Esophagus squamous epithelium (tissue), 5 donors: ENCODE measurements at places on chromosomes 5 and 9. TPM values are rescaled to one million over a fixed set of nuclear protein-coding genes. Genes with fewer than 3 reads are reported as not detected.
A peak's percentile ranks its signal among the peaks of the same experiment; 100 is the strongest.

DNA sequence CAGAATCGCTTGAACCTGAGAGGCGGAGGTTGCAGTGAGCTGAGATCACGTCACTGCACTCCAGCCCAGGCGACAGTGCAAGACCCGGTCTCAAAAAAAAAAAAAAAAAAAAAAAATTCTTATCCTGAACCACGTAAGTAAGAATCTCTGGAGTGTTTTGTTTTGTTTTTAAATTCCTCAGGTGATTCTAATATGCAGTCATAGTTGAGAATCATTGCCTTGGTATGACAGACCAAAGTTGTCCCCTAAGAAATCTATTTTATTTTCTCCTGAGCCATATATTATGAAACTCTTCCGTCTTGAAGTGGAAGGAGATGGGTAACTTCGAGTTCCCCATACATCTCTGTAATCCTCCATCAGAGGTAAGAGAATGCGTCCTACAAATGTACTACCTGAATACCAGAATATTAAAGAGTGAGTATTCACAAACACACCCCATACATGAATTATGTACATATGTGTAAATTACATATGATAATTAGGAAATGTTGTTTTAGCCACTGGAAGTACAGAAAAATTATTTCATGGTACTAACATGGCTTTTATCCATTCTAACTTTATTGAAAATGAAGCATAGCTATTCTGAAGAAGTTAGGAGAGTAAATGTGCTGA lies 26.7 kb upstream of the SVEP1 start:
- H3K4me3 ChIP-seq, result no peak overlapping the region
- DNase-seq, result no peak
- no peak overlapping the region for H3K27ac ChIP-seq
- H3K4me1 ChIP-seq, result peaks cover 10% of the 10 kb centered on the region
- H3K27me3 ChIP-seq, result no peaks in the 10 kb centered on the region

GRCh38 chr5:68499987-68500386 lies 284.4 kb downstream of the PIK3R1 start:
- no peaks in the 10 kb centered on the region for H3K4me1 ChIP-seq
- H3K27me3 ChIP-seq, result no peaks in the 10 kb centered on the region
- DNase-seq, result no peak
- H3K36me3 ChIP-seq, result no peaks in the 10 kb centered on the region

DNA sequence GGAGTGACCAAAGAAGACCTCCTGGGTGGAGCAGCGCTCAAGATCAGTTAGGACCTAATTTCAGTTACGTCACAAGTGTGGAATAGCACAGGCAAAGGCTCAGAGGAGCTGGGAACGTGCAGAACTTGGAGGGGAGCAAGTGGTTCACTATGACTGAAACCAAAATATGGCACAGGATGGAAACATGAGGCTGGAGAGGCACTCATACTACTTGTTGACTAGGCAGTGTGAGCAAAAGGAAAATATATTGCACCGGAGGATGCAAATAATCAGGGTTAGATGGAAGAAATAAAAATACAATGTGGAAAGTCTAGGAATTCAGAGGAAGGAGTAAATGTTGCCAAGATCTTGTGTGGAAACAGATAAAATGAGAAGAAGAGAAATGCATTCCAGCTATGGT lies 148.3 kb downstream of the DCP2 start:
- no peak overlapping the region for H3K4me3 ChIP-seq
- no peaks in the 10 kb centered on the region for H3K27me3 ChIP-seq
- no peaks in the 10 kb centered on the region for H3K36me3 ChIP-seq
- H3K4me1 ChIP-seq, result peaks cover 5% of the 10 kb centered on the region
- H3K27ac ChIP-seq, result no peak overlapping the region

- H3K27ac ChIP-seq, result no peak overlapping the region
- H3K36me3 ChIP-seq, result no peaks in the 10 kb centered on the region
- no peak for DNase-seq
- peaks cover 17% of the 10 kb centered on the region for H3K4me1 ChIP-seq
- H3K27me3 ChIP-seq, result no peaks in the 10 kb centered on the region
Observed at GRCh38 chr9:128280084-128280622, 4.1 kb downstream of the SWI5 start.

DNA sequence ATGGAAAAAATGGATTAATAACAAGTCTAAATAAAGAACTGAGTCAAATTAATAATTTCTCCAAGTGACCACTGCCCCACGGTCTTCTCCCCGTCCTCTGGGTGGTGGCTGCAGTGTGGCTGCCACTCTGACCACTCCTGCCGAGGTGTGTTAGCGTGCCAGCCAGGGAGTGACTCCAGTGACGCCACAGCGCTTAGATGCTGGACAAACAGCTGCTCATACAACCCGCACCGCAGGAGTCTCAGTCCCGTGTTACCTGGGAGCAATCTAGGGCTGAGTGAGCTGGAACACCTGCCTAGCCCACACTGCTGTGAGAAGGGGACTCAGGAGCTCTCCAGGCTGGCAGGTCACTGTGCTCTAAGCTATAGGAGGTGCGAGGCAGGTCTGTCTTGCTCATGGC lies 10.2 kb downstream of the MAPK9 start:
- no peak overlapping the region for H3K4me3 ChIP-seq
- H3K27ac ChIP-seq, result no peak overlapping the region
- H3K27me3 ChIP-seq, result no peaks in the 10 kb centered on the region
- H3K4me1 ChIP-seq, result no peaks in the 10 kb centered on the region
- DNase-seq, result no peak

DNA sequence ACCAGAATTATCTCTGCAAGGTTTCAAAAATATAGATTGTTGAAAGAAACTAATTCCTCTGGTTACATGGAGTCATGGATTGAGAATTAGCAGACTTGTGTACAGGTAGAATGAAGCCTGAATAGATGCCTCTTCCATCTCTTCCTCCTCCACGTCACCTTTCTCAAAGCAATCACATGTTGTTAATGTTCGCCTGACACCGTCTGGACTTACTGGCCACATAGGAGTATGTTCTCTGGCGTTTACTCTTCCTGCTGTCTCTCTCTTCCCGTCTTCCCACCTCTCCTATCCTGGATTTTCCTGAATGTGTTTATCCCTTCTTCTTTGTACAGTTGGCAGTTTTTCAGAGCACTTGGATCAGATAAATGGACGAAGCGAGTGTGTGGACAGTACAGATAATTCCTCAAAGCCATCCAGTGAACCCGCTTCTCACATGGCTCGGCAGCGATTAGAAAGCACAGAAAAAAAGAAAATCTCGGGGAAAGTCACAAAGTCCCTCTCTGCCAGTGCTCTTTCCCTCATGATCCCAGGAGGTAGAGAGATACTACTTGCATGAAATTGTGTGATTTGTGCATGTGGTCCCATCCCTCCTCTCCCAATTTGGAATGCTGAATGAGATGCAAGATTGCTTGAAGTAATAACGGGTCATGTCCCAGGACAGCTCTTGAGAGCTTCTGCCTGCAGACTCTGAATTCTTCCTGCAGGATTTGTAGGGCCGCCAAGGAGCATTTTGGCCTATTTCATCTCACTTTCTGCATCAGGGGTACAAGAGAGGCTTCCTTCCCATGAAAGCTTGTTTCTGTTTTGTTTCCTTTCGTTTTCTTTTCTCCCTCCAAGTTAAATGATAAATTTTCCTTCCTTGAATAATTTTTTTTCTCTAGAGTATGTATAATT lies 47.3 kb downstream of the CD180 start:
- H3K4me3 ChIP-seq, result no peak overlapping the region
- no peaks in the 10 kb centered on the region for H3K4me1 ChIP-seq
- DNase-seq, result no peak

- H3K4me3 ChIP-seq, result no peak overlapping the region
- H3K27me3 ChIP-seq, result no peaks in the 10 kb centered on the region
- no peak overlapping the region for H3K27ac ChIP-seq
- no peak for DNase-seq
- H3K36me3 ChIP-seq, result no peaks in the 10 kb centered on the region
Observed at GRCh38 chr5:17343675-17344074, 126.2 kb downstream of the BASP1 start.

DNA sequence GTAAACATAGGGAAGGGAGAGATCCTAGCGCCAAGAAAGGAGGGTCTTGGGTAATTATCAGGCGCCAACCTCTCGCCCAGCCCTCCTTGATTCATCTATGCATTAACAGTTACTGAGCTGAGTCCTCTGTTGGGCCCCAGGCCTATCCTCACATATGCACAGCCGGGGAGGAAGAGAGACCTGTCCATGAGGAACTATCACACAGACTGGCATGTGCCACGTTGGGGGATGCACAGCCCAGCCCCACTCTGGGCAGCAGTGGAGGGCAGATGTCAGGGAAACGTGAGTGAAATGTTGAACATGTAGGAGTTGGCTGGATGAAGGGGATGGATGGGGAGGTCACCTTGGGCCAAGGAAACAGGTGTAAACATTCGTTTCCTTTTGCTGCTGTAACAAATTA lies 18.8 kb upstream of the ENHO start:
- no peaks in the 10 kb centered on the region for H3K36me3 ChIP-seq
- DNase-seq, result no peak
- H3K27ac ChIP-seq, result no peak overlapping the region
- no peak overlapping the region for H3K4me3 ChIP-seq
- H3K27me3 ChIP-seq, result no peaks in the 10 kb centered on the region
- no peaks in the 10 kb centered on the region for H3K4me1 ChIP-seq

GRCh38 chr5:3288325-3288724 lies 307.3 kb upstream of the IRX1 start:
- H3K4me1 ChIP-seq, result no peaks in the 10 kb centered on the region
- DNase-seq, result no peak
- H3K27ac ChIP-seq, result no peak overlapping the region
- no peaks in the 10 kb centered on the region for H3K36me3 ChIP-seq
- no peaks in the 10 kb centered on the region for H3K27me3 ChIP-seq

- H3K4me3 ChIP-seq, result no peak overlapping the region
- no peaks in the 10 kb centered on the region for H3K27me3 ChIP-seq
- DNase-seq, result no peak
- H3K4me1 ChIP-seq, result no peaks in the 10 kb centered on the region
- no peak overlapping the region for H3K27ac ChIP-seq
Observed at GRCh38 chr9:130157079-130157478, 15.1 kb upstream of the NCS1 start.

DNA sequence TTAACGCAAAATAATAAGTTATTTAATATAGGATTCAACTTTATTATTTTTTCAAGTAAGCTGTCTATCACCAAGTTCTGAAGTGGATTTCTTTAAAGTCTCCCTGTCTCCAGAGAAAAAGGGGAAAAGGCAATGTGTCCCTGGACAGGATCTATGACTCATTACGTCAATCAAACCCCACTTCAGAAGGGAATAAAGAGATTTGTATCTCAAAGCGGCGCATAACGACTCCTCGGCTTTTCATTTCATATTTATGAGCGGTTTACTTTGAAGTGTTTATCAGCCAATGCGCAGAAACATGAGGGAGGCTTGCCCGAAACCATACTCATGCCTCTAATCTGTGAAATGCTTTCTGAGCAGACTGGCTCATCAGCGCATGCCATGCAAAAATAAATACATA lies 938.6 kb upstream of the WWC1 start:
- DNase-seq, result no peak
- no peaks in the 10 kb centered on the region for H3K27me3 ChIP-seq
- no peak overlapping the region for H3K27ac ChIP-seq

DNA sequence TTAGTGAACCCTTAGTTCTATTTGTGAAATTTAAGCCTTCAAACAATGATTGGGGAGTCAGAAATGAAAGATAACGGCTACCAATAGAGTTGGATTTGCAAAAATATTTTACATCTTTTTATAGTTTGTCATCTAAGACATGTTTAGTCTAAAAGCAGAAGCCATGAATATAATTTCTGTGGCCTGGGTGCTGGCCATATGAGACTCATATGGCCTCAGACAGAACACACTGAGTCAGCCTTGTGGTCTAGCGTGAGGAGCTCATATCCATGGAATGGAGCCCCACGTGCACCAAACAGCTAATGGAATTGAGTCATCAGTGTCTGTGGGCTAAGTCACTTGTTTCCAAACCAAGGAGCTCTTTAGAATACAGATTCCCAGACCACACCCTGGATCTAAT lies 240.7 kb upstream of the NREP start:
- no peaks in the 10 kb centered on the region for H3K36me3 ChIP-seq
- H3K27ac ChIP-seq, result no peak overlapping the region
- H3K27me3 ChIP-seq, result no peaks in the 10 kb centered on the region
- DNase-seq, result peak; percentile 6

DNA sequence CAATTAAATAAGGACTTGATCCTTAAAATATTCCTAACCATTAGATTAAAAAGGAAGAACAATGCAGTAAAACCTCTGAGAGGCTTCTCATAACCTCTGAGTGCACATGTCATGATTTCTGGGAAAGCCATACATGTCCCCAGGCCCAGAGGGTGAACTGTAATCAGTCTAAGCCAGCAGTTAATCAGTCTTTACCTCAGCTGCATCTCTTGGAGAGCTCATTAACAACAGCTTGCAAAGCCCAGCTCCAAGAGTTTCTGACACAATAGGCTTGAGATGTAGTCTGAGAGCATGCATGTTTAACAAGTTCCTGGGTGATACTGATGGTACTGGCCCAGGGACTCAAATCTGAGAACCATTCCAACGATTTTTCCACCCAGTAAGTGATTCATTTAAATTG lies 392.1 kb downstream of the DNAH5 start:
- no peaks in the 10 kb centered on the region for H3K4me1 ChIP-seq
- H3K27ac ChIP-seq, result no peak overlapping the region
- H3K27me3 ChIP-seq, result no peaks in the 10 kb centered on the region

DNA sequence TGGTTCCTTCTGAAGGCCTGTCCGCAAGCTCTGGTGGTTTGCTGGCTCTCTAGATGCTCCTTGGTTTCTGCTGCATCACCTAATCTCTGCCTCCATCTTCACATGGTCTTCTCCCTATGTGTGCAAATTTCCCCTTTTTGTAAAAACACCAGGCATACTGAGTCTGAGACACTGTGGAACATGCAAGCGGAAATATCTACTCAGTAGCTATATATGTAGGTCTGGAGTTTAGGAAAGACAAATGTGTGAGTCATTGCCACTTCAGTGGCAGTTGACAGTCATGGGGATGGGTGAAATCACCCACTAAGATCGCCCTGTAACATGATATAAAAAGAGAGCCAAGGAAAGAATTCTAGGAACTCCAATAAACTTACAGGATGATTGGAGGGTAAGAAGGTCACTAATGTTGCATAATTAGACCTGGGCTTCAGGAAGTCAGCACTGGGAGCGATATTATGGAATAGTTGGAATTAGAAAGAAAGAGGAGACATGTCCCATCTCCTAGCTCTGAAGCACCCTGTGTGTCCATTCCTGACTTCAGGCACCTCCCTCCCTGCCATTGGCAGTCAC lies 22.7 kb upstream of the UBLCP1 start:
- H3K4me1 ChIP-seq, result no peaks in the 10 kb centered on the region
- H3K4me3 ChIP-seq, result no peak overlapping the region
- no peak overlapping the region for H3K27ac ChIP-seq

SHISAL2B gene
- not detected for total RNA-seq

NR6A1 gene
- total RNA-seq, result 4.0 TPM

N4BP3 gene
- 14.7 TPM for total RNA-seq

NTRK2 gene
- 2.9 TPM for total RNA-seq

BNIP1 gene
- total RNA-seq, result 5.2 TPM

RAB3C gene
- total RNA-seq, result not detected

RABEPK gene
- total RNA-seq, result 12.5 TPM

SPATA31C1 gene
- not detected for total RNA-seq

CCL21 gene
- 3.7 TPM for total RNA-seq

C5orf58 gene
- total RNA-seq, result not detected
